ENCODE measurements at places on chromosomes 7 and 10.

DNA sequence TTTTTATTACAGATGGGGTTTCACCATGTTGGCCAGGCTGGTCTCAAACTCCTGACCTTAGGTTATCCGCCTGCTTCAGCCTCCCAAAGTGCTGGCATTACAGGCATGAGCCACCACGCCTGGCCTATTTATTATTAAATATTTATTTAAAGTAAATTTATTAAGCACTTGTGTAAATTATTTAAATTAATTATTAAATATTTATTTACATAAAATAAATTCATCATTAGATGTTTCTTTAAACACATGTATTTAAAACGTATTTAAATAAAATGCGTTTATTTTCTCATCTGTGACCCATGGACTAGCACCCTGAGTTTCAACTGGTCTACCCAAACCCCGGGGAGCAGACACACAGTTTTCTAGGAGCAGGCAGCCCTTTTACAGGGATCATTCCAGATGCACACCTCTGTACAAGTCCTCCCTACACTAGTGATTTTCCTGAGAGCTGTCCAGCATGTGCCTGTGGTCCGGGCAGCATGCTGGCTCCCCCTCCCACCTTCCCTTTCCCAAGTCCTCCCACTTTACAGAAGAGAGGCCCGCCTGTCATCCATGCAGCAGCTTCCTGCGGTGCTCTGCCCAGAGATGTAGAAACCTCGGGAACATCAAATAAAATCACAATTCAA lies 89.2 kb upstream of the ATP6V0A4 start:
- no peak for DNase-seq

DNA sequence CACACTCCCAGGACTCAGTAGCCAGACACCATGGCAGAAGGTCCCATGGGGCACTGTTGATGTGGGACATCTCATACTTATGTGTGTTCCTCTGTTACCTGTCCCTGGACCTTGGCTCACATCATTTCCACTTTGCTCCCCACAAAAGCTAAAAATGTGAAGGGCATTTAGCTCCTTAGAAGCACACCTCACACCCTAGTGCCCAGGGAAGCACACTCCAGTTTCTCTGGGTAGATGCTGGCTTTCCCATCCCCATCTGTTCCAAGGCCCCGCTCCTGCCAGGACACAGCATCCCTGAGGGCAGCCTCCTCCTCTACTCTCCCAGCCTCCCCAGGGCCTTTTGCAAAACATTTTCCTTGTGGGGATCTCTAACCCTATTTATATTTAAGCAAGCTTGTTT lies 572.4 kb upstream of the MGMT start:
- DNase-seq = no peak

- no peak for DNase-seq
Observed at GRCh38 chr10:49044293-49045193, 70.8 kb downstream of the VSTM4 start.

DNA sequence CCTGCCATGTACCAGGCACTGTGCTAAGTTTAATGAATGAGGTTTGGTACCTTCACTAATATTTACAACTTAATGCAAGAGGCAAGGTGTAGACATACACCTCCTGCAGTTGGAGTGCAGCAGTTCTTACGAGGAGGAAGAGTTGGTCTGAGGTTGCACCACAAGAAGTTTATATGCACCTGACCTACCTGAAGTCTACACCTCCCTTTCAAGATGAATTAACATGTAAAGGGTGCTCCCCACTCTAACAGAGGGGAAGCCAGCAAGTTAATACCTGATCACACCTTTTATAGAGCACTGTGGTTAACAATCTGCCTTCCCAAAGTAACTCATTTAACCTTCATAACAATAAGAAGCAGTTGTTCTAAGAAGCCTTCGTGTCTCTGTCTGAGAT lies 120.0 kb downstream of the LYZL1 start:
- DNase-seq = no peak

GRCh38 chr7:157279741-157280215 lies 57.0 kb upstream of the DNAJB6 start:
- DNase-seq = no peak

GRCh38 chr7:127959770-127960169 lies 71.5 kb downstream of the LRRC4 start:
- no peak for DNase-seq

- no peak for DNase-seq
Observed at GRCh38 chr10:90816466-90816865, 41.4 kb downstream of the HTR7 start.

DNA sequence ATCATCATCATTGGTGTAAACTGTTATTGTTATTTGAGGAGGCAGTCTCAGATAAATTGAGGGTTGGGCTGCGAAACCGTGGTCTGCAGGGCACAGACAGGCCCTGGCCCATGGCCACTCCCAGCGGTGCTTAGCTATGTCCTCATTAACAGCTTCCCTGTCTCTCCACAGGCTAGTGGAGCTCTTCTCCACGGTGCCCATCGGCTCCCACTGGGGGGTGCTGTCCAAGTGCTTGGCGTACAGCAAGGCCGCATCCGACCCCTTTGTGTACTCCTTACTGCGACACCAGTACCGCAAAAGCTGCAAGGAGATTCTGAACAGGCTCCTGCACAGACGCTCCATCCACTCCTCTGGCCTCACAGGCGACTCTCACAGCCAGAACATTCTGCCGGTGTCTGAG lies 21.6 kb downstream of the GPR26 start:
- DNase-seq = peak; percentile 57

- no peak for DNase-seq
Observed at GRCh38 chr7:115582956-115583355, 447.6 kb downstream of the TFEC start.

DNA sequence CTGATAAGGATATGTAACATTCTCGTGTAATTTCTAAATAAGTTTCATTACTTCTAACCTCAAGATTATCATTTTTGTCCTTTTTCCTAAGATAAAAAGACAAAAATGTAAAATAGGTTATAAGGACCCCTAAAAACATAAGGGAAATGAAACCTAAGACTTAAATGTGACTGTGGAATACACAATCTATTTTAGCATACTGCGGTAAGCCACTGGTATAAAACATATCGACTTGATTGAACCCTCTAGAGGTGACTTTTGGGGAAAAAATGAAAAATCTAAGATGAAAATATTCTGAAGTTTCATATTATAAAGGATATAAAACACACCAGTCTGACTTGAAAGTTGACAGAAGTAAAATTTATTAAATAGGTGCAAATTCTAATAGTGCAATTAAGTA lies 1.9 kb downstream of the NAMPT start:
- DNase-seq = no peak

GRCh38 chr10:84178160-84178609 lies 4.6 kb downstream of the GPR15LG start:
- no peak for DNase-seq

DNA sequence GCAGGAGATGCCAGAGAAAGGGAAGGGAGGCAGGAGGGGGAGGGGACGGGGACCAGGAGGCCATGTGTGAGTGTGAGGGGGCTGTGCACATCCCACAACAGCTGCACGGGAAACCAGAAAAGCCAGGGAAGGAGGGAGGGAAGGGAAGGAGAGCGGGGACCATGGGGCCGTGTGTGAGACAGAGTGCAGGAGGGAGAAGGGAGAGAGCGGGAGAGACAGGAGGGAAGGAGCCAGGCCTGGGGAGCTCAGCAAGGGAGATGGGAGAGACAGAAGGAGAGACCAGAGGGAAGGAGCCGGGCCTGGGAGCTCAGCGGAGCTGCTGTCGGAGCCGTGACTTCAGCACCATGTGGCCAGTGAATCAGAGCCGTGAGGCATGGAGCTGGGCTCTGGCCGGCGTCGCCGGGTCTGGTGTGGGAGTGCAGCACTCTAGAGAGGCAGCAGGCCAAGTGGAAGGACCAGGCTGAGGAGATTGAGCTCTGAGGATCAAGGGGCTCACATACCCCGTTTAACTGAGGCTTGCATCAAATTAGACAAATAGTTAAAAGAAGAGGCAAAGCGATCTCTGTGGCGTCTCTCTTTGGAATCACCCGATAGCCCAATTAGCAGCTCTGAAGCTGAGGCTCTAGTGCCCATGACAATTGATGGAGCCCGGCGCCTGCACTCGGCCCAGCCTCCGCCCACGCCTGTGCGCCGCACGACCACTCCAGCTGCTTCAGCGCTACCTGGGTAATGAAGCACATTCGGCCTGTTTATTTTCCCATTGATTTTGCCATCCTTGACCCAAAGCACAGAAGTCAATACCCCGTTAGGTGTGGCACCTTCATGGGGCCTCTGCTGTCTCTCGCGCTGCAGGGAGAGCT lies 150.4 kb downstream of the MAD1L1 start:
- DNase-seq = no peak

- DNase-seq = no peak
Observed at GRCh38 chr10:126595160-126595559, 75.3 kb downstream of the C10orf90 start.

DNA sequence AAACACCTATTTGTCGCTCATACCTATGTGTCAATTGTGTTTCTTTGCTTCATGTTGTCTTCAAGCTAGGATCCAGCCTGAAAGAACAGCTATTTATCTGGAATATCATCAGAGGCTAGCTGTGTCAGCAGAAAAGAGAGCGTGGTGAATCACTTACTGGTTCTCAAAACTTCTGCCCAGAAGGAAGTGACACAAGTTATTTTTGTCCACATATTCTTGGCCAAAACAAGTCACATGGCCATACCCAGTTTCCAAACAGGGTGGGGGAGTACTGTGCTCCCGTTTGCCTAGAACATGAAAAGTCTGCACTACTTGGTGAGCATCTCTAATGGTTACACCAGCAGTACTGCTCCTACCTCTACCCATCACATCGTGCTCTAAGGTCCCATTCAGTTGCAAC lies 160.9 kb upstream of the CSTF2T start:
- DNase-seq = no peak

- DNase-seq = no peak
Observed at GRCh38 chr7:33392148-33392547, 262.8 kb downstream of the BBS9 start.

- DNase-seq = no peak
Observed at GRCh38 chr7:22481726-22482125, 18.3 kb downstream of the STEAP1B start.

DNA sequence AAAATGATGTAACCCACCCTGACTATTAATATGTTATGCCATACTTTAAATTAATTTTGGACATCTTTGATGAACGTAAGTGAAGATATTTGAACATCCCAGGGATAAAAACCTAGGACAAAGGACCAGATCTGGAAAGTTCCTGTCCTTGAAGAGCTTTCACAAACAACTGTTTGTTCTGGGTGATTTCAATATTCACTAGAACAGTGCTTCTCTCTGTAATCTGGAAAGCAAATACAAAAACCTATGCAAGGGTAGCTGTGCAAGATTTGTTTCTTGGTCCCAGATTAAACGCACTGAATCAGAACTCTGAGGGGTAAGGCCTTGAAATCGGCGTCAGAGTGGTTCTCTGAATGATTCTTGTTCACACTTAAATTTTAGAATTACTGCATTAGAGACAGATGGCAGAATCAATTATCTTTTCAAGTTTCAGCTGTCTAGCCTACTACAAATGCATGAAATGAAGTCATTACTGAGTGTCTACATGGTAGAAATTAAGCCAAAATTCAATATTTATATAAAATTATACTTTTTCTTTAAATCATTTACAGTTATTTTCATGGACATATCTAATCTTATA lies 69.6 kb upstream of the CSTF2T start:
- DNase-seq = no peak

DNA sequence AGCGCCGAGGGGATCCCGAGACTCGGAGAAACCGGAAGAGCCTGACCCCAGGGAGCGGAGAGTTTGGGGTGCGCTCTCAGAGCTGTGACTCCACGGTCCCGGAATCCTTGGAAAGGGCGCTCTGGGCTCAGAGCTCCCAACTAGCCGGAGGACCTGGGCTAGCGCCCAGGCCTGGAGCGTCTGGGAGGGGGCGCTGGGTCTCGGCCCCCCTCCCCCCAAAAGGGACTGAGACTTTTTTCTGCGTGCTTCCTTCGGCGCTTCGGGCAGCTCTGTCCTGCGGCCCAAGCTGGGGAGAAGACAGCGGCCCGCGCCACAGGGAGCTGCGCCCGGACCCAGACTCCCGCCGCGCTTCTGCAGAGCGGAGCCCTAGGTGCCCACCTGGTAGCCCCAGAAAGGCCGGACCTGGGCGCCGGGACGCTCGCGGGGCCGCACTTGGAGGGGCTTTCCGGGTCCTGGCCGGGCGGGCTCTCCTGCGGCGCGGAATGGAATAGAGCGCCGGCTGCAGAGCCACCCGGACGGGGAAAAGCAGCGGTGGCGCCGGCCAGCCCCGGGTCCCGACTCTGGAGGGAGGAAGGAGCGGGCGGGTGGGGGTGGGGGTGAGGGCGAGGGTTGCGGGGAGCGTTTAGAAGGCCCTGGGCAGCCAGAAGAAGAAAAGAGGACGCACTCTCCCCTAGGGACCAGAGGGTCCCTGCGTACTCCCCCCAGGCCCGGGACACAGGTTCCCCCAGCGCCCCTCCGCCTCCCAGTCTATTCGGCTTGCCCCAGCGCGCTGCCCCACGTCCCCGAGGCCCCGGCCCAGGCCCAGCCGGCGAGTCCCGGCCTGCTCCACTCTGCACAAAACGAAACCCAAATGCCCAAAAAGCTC lies 4.7 kb downstream of the ZNF503 start:
- peak; percentile 27 for DNase-seq

DNA sequence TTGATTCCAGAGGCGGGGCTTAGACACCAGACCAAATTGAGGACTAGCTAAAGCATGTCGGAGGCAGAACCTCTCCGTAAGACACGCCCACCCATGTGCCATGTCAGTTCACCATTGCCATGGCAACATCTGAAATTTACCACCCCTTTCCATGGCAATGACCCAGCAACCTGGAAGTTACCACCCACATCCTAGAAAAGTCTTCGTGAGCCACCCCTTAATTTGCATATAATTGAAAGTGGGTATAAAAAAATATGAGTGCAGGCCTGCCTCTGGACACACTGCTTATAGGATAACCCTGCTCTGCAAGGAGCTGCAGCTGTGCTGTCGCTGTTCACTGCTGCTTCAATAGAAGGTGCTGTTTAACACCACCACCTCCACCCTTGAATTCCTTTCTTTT lies 28.0 kb downstream of the TMEM270 start:
- DNase-seq = peak; percentile 85

DNA sequence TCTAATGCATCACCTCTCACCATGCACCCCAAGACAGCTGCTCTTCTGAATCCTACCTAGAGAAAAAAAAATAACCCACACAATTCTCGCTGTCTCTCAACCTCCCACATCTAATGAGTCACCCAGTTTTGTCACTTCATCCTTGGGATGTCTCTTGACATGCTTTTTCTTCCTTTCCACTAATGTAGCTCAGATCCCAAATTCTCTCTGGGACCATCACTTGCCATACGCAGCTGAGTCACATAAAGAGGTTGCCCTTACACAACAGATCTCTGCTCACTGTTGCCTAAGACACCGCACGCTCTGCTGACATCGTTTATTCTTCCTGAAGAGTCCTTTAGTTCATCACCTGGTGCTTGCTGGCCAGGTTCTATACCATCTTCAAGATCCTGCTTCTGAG lies 606.0 kb upstream of the GALNT17 start:
- DNase-seq = no peak

DNA sequence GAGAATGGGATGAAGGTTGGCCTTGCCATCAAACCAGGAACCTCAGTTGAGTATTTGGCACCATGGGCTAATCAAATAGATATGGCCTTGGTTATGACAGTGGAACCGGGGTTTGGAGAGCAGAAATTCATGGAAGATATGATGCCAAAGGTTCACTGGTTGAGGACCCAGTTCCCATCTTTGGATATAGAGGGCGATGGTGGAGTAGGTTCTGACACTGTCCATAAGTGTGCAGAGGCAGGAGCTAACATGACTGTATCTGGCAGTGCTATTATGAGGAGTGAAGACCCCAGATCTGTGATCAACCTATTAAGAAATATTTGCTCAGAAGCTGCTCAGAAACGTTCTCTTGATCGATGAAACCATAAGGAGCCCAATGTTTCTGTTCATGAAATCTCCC lies 637 bp downstream of the RPEL1 start:
- no peak for DNase-seq

Measured in mesendoderm (in vitro differentiated cells).